ENCODE measurements at places on chromosomes 1 and 21.

GRCh38 chr21:45388011-45388521 is 16.9 kb upstream of the COL18A1 start:
- no peak for DNase-seq

DNA sequence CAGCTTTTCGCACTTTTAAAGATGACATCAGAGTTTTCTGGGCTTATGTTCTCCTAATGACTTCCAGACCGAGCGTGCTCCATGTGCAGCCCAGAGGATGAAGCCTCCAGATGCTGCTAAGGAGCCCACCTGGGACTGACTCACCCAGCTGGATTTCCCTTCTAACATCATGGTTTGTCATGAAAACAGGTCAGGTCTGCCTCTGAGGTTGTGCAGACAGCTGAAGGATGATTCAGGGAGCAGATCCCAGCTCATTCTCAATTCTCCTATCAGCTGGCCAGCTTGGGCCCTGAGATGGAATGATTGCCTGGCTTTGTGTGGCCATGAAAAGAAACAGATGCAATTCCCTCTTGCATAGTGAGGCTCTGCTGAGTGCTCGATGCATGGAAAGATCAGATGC is 123.9 kb upstream of the DUSP10 start:
- no peak for DNase-seq

- DNase-seq = no peak
Measured at GRCh38 chr1:179767177-179767581, 24.1 kb downstream of the FAM163A start.

- DNase-seq = no peak
Measured at GRCh38 chr1:11738783-11739182, 2.8 kb downstream of the AGTRAP start.

DNA sequence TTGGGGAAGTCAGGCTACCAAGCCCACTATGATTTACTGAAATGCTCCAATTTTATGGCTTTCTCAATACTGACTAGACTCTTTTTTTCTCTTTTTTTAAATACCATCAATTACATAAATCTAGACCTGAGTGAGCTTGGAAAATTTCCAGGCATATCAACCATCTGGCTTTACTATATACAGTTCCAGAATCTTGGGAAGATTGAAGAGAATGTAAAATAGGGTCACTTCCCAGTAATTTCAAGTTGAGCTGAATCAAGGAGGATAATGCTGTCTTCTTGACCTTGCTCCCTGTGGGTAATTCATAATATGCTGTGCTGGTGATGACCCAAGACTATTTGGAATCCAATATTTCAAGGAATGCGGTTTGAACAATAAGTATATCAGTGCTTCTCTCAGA is 108.1 kb downstream of the MAP3K21 start:
- DNase-seq = no peak

GRCh38 chr1:210200124-210200736 is 32.4 kb upstream of the SERTAD4 start:
- DNase-seq = no peak

DNA sequence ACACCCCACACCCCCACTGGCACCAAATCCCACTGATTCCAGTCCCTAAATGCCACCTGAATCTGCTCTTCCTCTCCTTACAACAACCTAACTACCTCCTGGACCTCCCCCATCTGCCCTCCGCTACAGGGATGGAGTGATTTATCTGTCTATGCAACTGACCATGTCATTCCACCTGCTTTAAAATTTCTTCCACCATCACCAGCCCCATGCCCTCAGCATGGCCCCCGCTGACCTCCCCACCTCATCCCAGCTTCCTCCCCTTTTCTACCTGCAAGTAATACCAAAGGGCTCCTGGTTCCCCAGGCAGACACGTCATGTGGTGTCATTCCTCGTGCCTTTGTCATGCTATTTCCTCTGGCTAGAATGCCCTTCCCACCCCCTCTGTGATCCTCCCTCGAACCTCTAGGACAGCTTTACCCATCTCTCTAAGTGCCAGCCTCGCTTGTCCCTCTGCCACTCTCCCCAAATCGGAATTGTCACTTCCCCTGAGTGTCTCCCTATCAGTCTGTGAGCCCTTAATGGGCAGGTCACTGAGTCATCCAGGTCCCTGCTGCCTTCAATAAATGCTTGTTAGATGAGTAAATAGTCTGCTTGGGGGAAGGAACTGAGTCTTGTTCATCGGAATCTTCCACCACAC is 3.7 kb downstream of the GJB4 start:
- no peak for DNase-seq

DNA sequence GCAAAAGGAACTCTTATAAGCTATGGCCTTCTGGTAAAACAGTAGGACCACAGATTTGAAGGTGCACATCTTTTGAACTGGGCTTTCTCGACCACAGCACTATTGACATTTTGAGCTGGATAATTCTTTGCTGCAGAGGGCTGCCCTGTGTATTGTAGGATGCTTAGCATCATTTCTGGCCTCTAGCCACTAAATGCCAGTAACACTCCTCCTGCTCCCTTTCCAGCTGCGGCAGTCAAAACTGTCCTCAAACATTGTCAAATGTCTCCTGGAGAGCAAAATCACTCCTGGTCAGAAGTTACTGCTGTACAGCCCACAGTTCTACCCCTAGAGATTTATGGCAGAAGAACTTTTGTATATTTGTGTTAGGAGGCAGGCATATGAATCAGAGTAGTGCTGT is 836.7 kb downstream of the PLA2G4A start:
- DNase-seq = no peak

DNA sequence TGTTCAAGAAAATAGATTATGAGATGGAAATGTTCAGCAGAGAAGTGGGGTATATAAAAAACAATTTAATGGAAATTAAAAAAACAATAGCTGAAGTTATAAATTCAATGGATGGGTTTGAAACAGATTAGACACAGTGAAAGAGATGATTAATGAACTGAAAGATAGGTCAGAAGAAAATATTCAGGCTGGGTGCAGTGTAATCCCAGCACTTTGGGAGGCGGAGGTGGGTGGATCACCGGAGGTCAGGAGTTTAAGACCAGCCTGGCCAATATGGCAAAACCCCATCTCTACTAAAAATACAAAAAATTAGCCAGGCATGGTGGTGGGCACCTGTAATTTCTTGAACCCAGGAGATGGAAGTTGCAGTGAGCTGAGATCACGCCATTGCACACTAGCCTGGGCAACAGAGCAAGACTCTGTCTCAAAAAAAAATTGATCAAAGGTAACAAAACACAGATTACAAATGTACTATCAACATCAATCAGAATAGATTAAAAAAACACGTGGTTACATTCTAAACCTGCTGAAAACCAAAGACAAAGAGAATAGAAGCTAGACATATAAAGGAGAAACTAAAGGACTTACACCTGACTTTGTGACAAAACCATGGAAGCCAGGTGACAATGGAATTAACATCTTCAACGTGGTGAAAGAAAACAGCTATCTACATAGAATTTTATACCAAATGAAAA is 4.8 kb upstream of the SUMO3 start:
- no peak for DNase-seq

- no peak for DNase-seq
Measured at GRCh38 chr1:67815303-67816094, 17.8 kb downstream of the GNG12 start.

- no peak for DNase-seq
Measured at GRCh38 chr1:4394366-4394765, 260.0 kb upstream of the AJAP1 start.

GRCh38 chr1:6953216-6953615 is 168.0 kb downstream of the CAMTA1 start:
- DNase-seq = no peak

DNA sequence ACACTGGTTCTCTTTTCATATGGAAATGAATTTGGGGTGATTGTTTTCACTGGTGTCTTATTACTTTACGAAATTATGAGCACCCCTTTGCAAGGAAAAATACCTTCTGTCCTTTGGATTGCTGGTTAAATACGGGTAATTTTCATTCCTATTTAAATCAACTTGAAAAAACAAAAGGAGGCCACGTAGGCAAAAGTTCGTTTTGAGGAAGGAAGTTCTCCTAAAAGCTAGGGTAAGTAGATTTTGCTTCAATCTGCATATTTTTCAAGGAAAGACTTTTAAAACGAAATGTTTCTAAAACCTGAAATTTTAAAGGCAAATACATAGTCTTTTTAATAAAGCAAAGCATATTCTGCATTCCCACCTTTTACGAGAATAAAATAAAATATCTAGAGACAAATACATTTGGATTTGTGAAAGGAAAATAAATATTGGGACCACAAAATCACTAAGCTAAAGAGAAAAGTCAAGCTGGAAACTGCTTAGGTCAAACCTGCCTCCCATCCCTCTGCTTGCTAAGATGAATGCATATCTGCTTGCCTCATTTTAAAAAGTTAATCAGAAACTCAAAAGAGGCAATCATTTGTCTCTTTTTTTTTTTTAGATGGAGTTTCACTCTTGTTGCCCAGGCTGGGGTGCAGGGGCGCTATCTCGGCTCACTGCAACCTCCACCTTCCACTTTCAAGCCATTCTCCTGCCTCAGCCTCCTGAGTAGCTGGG is 70.9 kb upstream of the ETS2 start:
- no peak for DNase-seq

DNA sequence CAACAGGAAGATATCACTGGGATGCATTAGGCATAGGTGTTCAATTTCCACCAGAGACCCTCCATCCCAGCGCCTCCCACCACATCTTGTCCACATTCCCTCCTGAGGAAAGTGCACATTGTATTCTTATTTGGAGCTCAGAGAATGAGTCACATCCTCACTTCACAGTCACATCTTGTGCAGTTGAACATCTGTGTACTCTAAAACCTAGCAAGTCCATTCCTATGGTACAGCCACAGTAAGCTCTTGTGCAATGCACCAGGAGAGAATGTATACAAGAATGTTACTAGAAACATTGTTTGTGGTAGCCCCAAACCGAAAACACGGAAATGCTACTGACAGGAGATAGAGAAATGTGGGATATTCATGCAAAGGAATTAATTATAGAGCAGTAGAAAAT is 1.6 kb upstream of the KDF1 start:
- DNase-seq = no peak

DNA sequence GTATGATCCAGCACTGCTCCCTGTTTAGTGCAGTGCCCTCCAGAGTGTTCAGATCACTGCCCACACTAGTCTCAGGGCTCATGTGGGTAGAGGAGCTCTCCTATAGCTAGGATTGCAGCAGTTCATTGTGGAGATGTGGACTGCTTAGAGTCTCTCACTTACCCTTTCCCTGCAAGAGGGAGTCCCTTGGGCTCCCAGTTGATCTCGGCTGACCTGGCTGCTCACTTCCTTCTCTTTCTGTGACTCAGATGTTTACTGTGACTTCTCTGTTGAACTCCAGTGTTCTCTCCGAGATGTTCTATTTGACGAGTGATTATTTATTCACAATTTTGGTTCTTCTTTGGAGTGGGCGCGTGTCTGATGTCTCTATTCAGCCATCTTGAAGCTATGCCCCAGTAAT is 141.9 kb downstream of the PTBP2 start:
- no peak for DNase-seq

GRCh38 chr21:41795726-41796125 is 28.9 kb upstream of the RIPK4 start:
- no peak for DNase-seq

GRCh38 chr1:8629241-8630091 is 188.0 kb downstream of the RERE start:
- no peak for DNase-seq

- no peak for DNase-seq
Measured at GRCh38 chr21:46478910-46479309, 20.2 kb downstream of the DIP2A start.

- no peak for DNase-seq
Measured at GRCh38 chr21:38927776-38928175, 122.0 kb downstream of the ETS2 start.

- no peak for DNase-seq
Measured at GRCh38 chr1:65703853-65704252, 88.8 kb upstream of the PDE4B start.

DNA sequence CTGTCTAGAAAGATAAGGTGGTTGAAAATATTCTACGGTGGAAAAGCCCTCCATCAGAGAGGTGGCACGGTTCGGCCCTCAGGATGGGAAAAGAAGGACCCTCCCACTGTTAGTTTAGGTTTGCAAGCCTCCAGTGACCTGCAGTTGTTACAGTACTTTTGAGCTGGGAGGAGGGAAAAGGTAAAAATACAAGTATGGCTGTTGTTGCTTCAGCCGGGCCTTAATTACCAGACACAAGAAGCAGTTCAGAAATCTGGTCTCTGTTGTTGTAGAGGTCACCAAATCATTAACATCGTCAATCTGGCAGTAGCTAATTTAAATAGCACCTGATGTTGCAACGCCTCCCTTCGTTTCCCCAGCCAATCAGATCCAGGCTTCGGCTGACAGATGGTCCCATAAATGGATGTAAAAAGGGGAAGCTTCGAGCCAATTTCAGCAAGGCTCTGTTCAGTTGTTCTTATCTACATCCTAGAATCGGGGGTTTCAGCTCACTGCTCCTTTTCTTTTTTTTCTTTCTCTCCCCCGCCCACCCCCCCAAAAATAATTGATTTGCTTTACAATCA is at the start of gene ELAVL4:
Gene ELAVL4 (plus strand): TSS at position 424 of the 563 bp plus-strand sequence. CDS start 270 bp downstream, outside the sequence.
- DNase-seq = no peak

DNA sequence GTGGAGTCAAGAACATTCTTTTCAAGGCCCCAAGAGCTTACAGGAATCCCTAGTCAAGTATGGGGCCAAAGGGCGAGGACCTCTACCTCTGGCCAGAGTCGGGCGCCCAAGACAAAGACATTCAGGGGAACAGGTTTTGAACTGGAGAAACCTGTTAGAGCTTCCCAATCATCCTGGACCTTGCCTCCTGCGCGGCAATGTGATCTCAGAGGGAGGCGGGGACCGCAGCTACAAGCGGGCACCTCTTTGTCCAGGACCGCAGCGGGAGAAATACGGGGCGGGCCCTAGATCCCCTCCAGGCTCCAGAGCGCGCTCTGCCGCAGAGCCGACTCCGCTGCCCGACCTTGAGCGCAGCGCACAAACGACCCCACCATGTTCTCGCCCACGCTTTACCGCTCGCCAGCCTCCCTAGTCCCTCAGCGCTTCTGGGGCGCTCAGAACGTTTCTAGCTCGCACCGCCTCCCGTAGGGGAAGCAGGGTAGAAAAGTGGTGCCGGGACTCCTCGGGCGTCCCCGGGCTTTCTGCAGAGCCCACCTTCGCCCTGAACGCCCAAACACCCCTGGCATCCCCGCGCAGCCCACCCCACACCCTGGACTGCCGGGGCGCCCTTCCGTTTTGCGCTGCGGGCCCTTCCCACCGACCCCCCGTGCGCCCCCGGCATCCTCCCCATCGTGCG is 28.1 kb downstream of the RABIF start:
- DNase-seq = peak; percentile 12

- no peak for DNase-seq
Measured at GRCh38 chr1:177848577-177848976, 121.3 kb downstream of the SEC16B start.

GRCh38 chr1:3896396-3897000 is 3.6 kb downstream of the C1orf174 start:
- DNase-seq = no peak

- no peak for DNase-seq
Measured at GRCh38 chr1:55300975-55301374, 85.8 kb upstream of the USP24 start.

- no peak for DNase-seq
Measured at GRCh38 chr1:233293556-233294446, 1.7 kb downstream of the PCNX2 start.
